ENCODE measurements at places on chromosomes 13 and 19.

DNA sequence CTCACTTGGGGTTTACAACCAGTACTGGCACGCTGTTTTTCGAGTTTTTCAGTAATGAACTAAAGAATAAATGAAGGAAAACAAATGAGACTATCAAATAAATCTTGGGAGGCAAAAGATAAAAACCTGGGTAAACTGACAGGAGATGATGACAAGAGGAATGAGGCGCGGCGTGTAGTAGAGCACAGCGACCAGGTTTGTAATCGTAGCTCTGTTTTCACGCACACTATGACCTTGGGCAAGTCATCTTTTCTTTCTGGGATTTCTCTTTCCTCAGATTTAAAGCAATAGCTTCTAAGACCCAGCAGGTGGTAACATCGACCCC, 419 bp downstream of the MRPS31 start:
- DNase-seq: no peak

DNA sequence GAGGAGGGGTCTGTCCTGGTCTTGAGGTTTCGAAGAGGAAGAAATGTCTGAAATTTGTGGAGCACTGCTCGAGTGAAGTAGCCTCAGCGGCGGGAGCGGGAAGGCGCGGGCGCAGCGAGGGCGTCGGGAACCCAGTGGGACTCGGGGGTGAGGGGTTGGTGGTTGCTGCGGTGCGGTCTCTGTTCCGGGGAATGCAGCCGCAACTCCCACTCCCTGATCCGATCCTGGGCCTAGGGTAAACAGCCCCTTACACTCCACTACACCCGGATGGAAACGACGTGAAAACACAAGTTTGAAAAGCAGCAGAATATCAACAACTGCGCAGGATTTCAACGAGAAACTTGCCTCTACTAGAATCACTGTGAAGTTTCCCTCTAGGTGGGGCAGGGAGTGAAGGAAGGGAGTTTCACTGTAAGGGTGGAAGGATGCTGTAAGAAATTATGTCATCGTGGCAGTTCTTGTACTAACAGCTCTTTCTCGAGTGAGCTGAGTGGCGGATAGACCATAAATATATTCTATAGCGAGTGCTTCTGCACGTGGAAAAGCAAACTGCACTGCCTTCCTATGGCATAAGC, 2.0 kb upstream of the KLF12 start:
- no peak for DNase-seq

- DNase-seq: no peak
Observed at GRCh38 chr13:86825410-86825809, 845.8 kb upstream of the SLITRK5 start.

DNA sequence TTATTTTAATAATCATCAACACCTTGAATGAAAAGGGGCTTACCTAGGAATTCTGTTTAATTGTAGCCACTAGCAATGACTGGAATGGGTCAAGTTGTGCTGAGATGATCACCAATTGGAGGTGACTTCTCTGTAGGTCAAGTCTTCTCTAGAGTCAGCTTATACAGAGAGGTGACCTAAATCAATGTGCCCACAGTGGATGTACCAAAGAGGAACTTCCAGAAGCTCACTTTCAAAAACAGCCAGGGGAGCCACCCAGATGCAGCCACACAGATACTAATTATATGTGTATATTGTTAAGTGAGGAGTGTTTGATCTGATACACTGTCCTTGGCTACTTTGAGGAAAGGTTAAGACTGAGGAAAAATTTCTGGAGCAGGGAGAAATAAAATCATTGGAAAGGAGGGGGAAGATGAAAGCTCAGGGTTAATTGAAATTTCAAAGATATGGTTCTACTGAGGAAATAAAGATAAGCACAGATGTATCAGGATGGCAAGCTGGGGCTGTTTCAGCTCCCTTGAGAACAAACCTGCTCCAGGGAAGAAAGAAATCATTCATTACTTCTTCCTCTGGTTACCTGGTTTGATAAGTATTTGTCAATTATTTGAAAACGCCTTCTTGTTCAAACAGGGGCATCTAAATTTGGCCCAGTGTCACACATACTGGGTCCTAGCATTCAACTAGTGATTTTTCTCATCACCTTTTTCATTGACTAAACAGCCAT, 5.1 kb downstream of the GPR183 start:
- no peak for DNase-seq

DNA sequence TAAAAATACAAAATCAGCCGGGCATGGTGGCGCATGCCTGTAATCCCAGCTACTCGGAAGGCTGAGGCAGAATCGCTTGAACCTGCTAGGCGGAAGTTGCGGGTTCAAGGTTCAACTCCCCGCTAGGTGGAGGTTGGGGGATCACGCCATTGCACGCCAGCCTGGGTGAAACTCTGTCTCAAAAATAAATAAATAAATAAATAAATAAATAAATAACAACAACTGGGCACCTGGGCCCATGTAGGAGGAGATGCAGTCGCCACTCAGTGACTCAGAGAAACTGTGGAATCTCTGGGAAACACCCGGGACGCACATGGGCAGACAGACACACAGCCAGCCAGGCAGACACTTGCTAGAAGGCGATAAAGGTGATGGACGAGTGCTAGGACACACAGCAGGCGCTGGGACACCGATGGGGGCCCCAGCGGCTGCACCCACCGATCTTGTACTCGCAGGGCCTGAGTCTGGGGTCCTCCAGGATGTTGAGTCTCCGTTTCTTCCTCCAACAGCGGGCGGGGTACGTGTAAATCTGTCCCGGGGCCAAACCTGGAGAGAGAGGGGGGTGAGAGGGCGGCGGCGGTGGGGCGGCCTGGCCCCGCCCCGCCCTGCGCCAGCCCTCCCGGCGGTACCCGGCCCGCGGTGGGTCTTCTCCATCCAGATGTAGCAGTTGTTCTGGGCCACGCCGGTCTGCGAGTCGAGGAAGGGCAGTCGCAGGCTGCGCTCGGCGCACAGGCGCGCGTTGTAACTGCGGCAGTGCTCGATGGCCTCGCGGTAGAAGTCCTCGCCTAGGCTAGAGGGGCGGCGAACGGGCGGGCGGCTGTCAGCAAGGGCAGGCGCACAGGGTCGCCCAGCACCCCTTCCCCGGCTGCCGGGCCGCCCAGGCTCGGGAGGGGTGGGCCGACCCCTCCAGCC, 1.8 kb downstream of the DPF1 start:
- DNase-seq: no peak

DNA sequence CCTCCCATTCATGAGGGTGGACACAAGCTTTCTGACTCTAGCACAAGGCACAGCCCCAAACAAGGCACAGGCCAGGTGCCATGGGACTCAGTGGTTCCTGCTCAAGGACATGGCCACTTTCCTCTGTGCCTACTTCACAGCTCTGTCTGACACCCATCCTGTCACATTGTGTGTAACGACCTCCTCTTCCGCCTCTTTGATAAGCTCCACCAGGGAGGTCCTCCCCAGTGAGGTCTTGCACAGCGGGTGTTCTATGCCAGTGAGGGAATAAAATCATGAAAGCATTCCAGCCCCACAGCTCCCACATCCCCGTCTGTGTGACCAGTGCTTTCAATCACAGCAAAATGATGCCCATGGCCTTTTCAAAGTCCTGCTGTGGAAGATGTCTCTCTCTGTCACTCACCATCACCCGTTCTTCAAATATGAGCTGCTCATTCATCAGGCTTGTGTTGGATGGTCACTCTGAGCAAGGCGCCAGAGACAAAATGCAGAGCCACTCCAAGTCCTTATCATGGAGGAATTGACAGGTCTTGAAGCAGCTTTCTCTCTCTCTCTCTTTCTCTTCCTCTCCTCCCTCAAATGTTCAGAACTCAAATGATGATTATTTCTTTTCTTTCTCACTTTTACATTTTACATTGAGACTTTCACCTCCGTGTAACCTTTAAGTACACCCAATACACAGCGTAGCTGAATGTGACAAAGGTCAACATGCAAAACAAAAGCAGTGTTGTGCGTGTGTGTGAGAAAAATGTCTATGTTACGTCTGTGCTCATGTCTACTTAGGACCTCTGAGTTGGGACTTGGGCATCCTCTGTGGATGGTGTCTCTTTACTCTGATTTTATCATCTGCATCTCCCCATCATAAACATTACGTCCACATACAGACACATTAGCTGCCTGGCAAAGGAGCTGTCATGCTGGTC, 8.0 kb upstream of the SPATA13 start:
- DNase-seq: no peak

DNA sequence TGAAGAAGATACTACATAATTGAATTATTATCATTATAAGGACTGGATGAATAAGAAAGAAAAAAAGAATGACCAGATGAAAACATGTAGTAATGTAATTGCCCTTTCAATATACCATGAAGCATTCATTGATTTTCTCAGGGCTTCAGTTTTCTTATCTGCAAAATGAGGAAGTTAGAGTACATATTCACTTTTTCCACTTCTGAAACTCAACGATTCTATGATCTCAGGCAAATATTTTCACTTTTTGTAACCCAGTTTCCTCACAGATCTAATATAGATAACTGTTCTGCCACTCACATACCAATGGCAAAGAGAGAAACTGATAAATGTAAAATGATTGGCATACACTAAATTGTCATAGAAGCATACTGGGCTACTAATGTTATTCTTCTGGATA, 856.6 kb upstream of the KLHL1 start:
- no peak for DNase-seq
